ENCODE measurements at places on chromosomes 11 and 22.

GRCh38 chr11:69380451-69380901, 86.5 kb downstream of the MYEOV start:
- DNase-seq = no peak

- peak; percentile 79 for DNase-seq
Observed at GRCh38 chr11:8963569-8964323, 496 bp downstream of the TMEM9B start.

- peak; percentile 52 for DNase-seq
Observed at GRCh38 chr22:37043828-37044538, 7.6 kb upstream of the KCTD17 start.

DNA sequence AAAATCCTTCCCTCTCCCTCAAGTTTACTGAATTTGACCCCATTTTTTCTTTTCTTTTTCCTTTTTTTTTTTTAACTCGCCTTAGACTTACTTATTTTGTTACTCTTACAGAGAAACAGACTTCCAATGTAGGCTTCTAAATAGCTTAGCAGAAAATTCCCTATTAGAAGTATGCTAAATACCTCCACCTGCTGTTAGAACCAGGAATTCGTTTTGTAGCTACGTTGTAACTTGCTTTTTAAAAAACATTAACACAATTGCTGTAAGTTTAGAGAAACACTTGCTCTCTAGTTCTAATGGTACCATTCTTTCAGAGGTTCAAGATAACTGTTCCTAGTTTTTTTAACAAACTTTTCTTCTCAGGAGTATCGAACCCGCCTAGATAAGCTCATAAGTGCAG, 324.2 kb downstream of the DCDC1 start:
- no peak for DNase-seq

- DNase-seq = no peak
Observed at GRCh38 chr22:45565973-45566372, 63.3 kb downstream of the FBLN1 start.

DNA sequence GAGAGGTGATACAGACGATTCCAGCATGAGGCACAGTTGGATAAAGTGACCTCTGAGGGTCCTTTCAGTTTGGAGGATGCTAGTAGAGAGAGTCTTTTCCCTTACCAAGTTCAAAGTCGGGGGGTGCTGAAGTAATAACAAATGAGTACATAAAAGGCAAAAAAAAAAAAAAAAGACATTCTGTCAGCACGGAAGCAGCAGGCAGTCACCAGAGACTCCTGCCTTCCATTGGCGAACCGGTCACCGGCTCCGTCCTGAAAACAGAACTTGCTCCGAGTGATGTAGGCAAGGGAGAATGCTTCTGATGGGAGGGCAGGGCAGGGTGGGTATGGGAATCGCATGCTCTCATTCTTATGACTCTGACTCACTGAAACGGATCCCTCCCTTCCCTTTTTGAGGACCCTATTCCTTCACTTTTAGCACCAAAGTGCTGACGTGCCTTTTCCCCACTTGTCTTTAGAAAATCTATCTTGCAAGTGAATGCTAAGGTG, 65.9 kb downstream of the PRR5L start:
- no peak for DNase-seq

DNA sequence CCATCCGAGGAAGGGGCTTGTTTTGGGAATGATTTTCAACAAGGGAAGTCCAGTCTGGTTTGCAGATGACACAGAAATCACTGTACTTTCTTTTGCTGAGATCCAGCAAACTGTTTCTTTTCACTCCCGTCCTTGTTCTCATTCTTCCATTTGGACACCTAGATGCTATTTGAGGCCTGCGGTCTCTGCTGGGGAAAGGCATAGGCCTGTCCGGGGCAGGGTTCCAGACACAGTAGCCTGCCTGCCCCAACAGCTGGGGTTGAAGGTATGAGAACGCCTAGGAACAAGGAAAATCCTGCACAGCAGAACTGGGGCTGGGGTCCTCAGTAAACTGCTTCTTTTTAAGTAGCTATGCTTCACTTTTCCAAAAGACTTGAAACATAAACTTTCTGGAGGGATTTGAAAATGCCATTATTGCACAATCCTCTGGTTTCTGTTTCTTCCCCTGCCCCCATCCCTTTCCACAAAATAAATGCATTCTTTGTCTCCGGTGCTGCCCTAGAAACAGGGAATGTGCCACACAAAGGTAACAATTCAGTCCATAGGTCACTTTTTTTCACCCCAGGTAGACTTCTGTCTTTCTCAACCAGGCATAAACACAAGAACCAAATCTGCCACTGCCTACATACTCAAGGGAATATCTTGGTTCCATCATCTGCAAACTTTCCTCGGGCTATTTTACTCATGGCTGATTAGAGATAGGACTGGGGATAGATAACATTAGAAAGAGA, 174.8 kb upstream of the MTMR2 start:
- DNase-seq = no peak

GRCh38 chr11:29963796-29964195, 53.0 kb downstream of the KCNA4 start:
- DNase-seq = no peak

- no peak for DNase-seq
Observed at GRCh38 chr22:24420072-24420976, 7.1 kb upstream of the ADORA2A start.

DNA sequence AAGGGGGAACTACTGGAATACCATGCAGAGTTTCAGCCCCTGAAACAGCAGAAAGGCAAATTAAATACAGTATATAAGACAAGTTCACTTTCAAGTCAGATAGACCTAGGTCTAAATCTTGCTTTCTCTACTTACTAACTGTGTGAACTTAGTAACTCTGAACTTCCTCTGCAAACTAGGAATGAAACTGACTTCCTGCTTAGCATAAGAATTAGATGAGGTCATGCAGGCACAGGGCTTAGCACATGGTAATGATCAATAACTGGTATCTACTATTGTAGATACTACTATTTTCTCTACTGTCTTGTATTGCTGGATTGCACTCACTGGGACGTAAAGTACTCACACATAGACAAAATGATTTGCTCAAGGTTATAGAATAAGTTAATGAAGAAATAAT, 51.5 kb upstream of the MTNR1B start:
- DNase-seq = no peak

GRCh38 chr22:29563652-29564460, 10.3 kb upstream of the THOC5 start:
- DNase-seq = no peak

GRCh38 chr11:59289356-59290181, 69.1 kb upstream of the OR5AN1 start:
- no peak for DNase-seq

DNA sequence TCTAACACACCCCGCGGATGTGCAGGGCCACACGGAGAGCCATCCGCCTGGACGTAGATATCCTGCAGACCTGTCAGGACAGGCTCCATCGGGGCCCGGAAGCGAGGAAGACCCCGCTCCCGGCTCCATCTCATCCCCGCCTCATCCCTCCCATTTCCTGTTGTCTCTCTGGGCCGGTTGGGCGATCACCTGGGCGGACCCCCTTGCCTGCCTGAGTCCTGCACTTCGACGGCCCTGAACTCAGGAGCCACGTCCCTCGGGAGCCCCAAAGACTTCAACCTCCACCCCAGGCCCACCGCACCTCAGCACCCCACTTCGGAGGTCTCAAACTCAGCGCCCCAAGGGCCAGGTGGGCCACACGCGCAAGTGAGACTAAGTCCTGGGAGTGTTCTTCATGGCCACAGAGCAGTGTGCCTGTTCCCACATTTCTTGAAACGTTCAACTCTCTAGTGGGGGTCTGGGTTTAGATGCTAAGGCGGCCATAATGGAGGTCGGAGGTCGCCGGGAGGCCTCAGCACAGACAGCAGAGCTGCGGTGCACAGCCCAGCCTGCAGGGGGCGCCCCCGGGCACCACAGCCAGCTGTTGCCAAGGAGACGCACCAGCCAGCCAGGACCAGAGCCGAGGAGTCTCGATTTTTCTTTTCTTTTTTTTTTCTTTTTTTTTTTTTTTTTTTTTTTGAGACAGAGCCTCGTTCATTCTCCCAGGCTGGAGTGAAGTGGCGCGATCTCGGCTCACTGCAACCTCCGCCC, 26.0 kb upstream of the FADD start:
- peak; percentile 46 for DNase-seq

DNA sequence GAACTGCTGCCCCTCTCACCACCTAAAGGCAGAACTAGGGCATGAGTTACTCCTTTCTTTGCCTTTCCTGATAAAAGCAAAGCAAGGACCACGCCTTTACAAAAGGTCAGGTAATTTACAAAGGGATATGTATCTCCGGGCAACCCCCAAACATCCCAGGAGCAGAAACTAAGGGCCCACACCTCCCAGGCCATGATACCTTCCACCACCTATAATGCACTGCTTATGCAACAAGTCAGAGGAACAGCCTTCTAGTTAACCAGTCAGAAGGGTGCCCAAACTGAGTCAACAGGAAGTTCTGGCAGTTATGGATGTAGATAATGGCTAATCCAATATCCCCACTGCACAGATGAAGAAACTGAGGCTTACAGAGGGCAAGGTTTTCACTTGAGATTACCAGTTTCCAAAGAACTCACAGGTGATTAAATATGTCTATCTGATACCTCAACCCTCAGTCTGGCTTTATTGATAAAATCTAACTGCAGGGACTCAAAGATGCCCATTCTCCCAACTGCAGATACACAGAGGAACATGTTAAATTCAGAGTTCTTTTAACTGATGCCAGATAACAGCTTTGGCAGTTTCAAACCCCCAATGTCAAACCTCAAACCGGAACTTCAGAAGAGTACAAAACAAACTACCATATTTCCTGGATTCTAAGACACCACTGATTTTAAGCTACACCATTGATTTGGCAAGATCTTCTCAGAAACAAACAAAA, 16.8 kb upstream of the CASTOR1 start:
- no peak for DNase-seq

- no peak for DNase-seq
Observed at GRCh38 chr11:101030692-101031091, 98.9 kb downstream of the PGR start.

DNA sequence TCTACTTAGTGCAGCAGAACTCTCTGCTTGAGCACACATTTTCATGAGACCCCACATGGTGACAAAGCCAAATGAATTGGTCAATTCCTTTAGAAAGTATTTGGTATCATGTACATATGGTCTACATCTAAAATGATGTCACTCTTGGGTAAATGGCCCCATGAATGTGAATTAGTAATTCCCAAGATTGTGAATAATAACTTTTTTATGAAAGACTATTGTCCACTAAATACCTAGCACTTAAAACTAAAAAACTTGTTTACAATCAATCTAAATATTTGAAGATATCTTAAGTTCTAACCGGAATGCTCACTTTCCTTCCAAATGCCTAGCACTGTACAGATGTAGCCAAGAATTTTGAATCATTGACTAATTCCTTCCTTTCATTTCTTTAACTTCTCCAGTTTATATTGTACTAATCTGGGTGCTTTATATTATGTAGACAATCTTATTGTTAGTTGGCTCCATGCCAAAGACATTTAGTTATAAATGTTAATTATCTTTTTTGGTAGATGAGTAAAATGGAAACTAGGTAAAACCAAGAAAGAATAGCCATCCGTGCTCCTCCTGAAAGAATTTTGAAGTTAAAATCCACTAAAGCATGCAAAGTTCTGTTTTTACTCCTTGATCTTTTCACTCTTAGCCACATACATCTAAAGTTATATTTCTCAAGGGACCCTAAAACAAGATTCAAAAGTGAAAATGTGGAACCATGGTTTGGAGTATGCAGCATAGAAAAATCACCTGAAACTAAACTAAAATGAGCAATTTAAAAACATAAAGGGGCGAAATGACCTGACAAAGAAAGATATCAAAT, 145.0 kb upstream of the ARHGAP20 start:
- no peak for DNase-seq

DNA sequence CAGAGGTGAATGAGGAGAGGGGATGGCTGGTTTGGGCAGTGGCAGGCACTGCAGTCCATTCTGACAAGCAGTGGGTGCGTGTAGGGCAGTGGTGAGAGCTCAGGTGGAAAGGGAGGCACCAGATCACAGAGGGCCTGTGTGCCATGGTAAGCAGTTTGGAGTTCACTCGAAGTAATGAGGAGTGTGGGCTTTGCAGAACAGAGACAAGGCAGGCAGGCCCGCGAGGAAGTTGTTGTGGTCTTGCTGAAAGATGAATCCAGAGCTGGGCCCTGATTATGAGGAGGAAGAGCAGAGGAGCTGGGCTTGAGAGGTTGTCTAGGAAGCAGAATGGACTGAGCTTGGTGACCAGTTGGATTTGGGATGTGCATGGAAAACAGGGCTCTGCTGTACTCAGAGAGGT, 1.6 kb upstream of the DNAJB13 start:
- DNase-seq = no peak

DNA sequence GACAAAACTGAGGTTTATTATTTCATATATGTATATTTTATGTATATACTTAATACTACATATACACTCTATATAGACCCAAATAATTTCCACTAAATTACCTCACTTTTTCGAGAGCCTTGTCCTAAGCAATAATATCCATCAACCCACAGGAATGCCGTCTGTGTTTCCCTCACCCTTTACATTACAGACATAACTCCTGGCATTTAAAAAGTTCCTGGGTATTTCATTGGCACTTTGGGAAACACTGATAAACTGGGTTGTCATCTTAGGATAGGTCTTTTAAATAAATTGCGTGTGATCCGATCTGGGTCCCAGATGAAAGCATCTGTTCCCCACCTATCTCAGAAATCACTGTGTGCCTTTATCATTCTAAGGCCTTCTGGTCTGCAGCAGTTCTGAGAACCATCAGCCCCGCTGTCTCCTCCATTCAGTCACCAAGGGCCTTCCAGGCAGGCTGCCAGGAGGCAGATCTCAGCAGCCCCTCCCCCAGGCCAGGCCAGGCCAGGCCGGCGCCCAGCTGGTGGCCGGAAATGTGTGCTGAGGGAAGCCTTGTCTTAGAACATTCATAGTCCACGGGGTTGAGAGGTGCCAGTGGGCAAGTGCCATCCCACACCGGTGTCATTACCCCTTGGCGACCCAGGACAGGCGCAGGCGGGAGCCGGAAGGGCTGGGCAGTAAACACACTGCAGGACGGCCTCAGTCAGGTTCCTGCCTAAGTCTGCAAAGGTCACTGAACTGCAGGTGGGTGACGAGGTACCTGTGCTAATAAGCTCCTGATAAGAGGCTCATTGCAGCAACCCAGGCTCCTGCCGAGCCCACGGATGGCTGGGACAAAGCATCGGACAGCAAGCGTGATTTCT, 3.3 kb downstream of the FGF19 start:
- DNase-seq = no peak

DNA sequence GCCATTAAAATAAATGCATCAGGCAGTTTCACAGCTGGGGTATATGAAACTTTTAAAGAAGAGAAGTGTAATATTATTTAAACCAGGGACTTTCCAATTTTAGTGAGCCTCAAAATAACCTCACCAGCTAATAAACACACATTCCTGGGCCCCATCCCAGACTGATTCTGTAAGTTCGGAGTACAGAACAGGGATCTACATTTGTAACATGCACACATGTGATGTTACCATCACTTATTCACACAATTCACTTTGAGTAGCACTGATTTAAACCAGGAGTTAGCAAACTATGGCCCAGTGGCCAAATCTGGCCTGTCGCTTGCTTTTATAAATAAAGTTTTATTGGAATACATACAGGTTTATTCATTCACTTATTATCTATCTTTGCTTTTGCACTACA, 62.0 kb downstream of the STK33 start:
- no peak for DNase-seq

Measured in CD4-positive, alpha-beta T cell treated with Interleukin-1 beta for 1 hour (primary cell).